CD4-positive, alpha-beta T cell treated with Interleukin-17A for 4 hours (primary cell): ENCODE measurements at places on chromosomes 12 and 14.

GRCh38 chr12:81077329-81077685 lies 572 bp upstream of the ACSS3 start:
- no peak for DNase-seq

DNA sequence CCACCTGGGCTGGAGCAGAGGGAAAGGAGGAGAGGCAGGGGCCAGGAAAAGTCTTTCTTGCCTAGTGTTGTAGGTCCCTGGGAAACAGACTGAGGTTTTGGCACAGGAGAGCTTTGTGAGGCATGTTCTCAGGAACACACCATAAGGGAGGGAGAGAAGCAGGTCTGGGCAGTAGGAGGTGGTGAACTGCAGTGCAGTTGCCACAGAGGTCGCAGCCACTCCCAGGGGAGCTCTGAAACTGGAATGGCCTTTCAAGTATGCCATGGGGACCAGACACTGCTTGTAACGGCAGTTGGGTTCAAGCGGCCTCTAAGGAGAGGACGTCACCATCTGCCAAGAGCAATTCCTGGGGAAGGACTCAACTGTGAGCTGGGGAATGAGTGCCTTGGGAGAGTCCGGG lies 35.4 kb upstream of the NKX2-8 start:
- DNase-seq = no peak

GRCh38 chr12:48165089-48165981 lies 8.0 kb upstream of the ASB8 start:
- peak; percentile 74 for DNase-seq

DNA sequence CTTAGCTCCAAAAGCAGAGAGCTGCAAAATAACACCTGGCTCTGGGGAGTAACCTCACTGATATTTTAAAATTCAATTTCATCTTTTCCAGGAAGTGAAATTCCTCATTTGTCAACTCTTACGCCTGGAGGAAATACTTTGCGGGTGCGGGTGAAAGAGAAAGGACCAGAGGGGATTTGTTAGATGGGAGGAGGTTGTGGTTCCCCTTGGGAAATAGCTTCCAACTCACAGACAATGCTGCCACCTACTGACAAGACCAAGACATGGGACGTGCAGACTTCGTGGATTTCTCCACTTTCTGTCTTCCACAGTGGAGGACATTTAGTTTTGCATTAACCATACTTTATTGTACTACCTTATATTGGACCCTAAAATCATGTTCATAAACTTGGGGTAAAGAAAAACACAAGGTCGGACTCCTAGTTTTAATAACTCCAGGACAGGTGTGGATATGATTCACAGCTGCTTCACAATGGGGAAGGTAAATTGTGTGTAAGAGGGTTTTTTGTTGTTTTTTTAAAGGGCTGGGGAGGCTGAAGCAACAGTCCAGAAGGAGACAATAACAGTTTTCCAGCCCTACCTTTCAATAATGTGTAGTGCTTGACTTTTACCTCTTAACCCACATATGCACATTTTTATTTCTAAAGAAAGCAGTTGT lies 10.8 kb downstream of the FBXL14 start:
- peak; percentile 75 for DNase-seq

DNA sequence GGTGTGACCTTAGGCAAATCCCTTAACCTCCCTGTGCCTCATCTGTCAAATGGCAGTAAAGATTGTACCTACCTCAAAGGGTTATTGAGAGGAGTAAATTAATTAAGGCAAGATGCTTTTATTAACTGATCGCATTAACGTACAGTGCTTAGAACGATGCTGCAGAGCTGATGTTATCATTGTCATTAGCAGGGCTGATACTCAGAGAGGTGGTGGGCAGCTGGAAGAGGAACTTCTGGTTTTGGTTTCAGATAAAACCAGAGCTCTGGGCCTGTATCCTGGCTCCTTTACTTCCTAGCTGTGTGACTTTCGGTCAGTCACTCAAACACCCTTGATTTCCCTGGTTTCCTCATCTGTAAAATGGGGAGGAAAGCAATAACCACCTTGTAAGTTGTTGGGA lies 55.1 kb downstream of the CALM1 start:
- no peak for DNase-seq

GRCh38 chr12:109705291-109705690 lies 8.3 kb upstream of the FAM222A start:
- no peak for DNase-seq

GRCh38 chr14:22314183-22314820 lies 274.7 kb downstream of the DAD1 start:
- DNase-seq = peak; percentile 7

GRCh38 chr12:53044052-53044581 lies 5.7 kb upstream of the TNS2 start:
- no peak for DNase-seq

DNA sequence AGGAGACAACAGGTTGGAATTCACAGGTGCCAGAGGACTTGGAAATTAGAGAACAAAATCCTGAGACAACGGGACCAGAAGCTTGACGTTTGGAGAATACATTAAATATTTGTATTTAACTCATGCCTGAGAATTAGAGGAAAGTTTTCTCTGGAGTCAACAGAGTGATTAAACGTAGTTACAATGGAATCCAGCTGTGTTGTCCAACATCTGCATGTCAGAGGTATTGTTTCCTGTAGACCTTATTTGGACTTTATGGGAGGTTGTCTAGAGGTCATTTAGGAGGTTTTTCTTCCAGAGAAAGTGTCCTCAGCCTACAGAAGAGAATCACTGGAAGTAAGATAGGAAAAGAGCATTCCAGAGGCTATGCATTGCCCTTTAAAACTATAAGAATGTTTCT lies 45.1 kb upstream of the RERGL start:
- DNase-seq = no peak

DNA sequence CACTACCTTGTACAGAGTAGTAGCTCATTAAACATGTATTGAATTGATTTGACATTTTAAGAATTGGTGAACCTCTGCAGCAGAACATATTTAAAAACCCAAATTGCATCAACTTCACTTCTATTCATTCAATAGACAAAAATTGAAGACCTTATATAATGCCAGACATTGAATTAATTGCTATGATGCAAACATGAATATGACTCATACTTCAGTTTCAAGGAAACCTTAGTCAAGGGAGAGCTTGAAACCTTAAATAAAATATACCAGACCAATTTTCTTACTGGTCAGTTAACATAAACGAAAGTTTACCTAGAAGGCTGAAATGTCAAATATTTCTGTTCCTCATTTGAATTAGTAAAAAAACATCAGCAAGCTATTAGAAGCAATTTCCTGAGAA lies 5.0 kb upstream of the MGAT4C start:
- DNase-seq = no peak

- DNase-seq = no peak
Observed at GRCh38 chr12:119308708-119309456, 25.6 kb upstream of the CCDC60 start.

- DNase-seq = no peak
Observed at GRCh38 chr12:129607301-129607700, 296.5 kb downstream of the TMEM132D start.

DNA sequence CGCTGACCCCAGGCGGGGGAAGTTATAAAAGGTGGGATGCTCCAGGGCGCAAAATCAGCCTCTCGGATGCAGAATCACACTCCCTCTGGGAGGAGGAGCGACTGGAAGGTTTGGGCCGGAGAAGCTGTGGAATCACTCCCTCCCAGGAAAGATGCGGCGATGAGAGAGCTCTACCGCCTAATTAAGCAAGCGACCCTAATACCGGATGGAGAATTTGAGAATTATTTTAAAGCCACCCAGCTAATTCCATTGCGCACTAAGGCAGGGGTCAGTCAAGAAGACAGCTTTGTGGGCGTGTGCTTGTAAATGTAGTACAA lies 1.9 kb downstream of the COL2A1 start:
- no peak for DNase-seq

DNA sequence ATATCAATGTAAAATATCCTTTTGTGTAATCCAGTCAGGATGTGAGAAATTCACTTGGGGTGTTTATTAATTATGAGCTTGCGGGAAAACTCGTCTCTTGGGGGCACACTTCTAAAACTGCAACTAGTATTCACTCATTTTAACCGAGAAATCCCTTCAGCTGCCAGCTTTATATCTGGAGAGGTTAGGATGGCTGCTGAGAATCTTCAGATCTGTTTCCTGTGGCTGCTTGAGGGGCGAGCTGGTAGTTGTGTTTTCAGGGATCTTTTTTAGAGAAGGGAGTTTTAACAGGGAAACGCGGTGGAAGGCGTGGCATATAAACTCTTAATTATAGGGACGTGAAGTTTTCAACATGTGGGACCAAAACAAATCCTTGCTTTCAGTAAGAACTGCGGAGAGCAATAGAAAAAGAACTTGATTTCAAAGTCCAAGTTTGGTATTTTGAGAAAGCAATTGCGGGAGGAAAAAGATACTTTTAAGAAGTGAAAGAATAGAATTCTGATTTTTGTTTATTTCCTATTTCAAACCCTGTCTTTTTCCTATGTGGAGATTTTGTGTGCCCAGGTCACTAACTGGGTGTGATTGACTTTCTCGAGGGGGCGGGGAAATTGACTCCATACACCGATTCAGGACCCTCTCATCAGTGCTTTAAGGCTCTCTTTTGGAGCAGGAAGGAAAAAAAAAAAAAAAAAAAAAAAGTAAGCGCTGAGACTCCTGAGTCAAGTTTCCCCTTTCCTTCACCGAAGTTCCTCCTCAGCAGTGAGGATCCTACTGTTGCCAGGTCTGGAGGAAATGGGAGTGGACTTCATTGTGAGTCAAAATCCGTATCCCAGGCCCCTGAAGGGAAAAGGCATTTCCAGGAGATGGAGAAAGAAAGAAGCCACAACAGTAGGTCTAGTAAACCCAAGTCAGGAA lies 1.1 kb downstream of the PPFIBP1 start:
- no peak for DNase-seq

- no peak for DNase-seq
Observed at GRCh38 chr12:69821032-69821455, 4.0 kb upstream of the MYRFL start.

DNA sequence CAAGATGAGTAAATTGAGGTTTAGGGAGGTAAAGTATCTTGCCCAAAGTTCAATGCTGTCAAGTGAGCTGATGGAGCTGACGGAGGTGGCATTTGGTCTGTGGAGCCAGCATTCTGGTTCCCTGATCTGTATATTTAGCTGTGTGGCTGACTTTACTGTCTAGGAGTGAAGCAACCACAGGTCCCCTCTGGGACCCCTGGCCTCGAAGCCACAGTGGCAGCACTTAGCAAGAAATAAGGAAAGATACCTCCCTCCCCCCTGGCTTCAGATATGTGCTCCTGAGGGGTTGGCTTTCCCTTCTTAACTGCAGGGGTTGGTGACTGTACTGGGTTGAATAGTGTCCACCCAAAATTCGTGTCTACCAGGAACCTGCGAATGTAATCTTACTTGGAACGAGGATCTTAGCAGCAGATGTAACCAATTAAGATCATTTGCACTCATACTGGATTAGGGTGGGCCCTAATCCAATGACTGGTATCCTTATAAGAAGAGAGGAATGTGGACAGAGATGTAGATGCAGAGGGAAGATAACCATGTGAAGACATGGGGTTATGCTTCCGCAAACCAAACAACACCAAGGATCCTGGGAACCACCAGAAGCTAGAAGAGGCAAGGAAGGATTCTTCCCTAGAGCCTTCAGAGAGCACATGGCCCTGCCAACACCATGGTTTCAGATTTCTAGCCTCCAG lies 2.0 kb upstream of the ACVR1B start:
- DNase-seq = no peak

- peak; percentile 30 for DNase-seq
Observed at GRCh38 chr14:94005324-94006073, 8.4 kb downstream of the CCDC197 start.

DNA sequence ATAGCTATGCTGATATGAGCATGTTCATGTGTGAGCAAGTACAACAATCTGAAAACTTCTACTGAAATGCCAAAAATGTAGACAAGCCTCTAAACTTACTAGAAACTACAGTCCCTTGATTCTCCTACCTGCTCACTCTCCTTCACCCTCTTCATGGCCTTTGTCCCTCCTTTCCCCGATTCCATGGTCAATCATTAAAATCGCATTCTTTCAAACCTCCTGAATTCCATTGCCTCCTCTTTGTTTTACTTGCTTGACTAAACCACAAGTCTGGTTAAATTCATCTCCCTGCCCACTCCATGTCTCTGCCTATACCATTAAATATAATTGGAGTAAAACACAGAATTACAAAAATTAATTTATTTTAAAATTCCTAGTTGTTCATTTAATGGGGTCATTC lies 33.0 kb upstream of the SSTR1 start:
- DNase-seq = no peak

DNA sequence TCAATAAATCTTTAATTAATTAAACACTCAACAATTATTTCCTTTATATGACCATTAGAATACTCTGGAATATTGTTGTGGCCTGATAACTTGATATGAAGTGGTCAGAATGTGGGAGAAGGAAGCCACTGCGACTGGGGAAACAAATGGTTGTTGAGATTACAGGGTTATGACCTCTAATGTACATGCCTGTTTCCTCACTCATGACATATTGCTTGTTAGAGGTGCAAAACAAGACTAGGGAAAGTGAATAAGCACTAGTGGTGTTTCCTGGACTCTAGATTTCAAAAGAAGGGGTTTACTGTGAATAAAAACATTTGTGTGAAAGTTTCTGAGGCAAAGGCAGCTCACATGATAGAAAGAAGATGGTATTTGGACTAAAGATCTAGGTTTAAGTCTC lies 53.3 kb downstream of the STAB2 start:
- no peak for DNase-seq

DNA sequence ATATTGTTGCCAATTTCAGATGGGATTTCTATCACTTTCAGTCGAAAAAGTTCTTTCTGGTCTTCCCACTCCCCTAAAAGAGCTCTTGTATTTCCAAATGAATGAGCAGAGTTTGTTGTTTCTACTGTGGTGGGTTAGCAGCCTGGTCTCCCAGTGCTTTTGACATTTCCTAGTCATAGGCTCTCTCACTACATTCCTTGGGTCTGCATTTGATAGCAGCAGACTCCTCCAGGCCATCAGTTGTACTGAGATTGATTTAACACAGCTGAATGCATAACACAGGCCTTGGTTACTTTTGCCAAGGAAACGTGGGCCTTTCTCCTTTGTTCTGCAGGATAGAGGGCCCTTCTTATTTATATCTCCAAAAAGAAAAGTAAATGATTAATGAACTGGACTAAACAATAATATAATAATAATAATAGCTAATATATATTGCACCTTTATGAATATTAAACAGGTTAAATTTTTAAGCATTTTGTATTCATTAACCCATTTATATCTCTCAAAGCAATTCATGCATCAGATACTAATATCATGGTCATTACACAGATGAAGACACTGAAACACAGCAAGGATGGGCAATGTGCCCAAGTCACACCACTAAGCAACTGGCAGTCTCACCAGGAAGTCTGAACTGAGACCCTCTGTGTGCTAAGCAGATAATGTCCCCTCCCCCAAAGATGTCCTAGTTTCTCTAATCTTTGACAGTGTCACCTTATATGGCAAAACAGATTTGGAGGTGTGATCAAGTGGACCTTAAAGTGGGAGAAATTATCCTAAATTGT lies 1579.2 kb downstream of the AACS start:
- DNase-seq = no peak

GRCh38 chr12:110750784-110751461 lies 8.2 kb upstream of the PPP1CC start:
- no peak for DNase-seq

- no peak for DNase-seq
Observed at GRCh38 chr12:108622421-108622820, 11.3 kb downstream of the SELPLG start.

GRCh38 chr12:106941481-106942156 lies 14.1 kb upstream of the TMEM263 start:
- DNase-seq = no peak
